ENCODE measurements at places on chromosomes 3 and 15. TPM values are rescaled to one million over a fixed set of nuclear protein-coding genes. Genes with fewer than 3 reads are reported as not detected.

The UPK1B gene
- 0.98 TPM for total RNA-seq

The KBTBD8 gene
- 3.1 TPM for total RNA-seq

The LEKR1 gene
- 0.20 TPM for total RNA-seq

The SOX14 gene
- not detected for total RNA-seq

The NPAP1 gene
- not detected for total RNA-seq

The ITGA11 gene
- total RNA-seq = 190 TPM

The TM6SF1 gene
- total RNA-seq = 0.83 TPM

The GATM gene
- total RNA-seq = 0.20 TPM

The SENP8 gene
- 1.9 TPM for total RNA-seq

The KATNBL1 gene
- 35.9 TPM for total RNA-seq

The NRROS gene
- 1.0 TPM for total RNA-seq

The MME gene
- 42.0 TPM for total RNA-seq

The CCDC39 gene
- total RNA-seq = not detected

The SLC9C1 gene
- 0.43 TPM for total RNA-seq

The FBXW12 gene
- total RNA-seq = not detected

The IGF2BP2 gene
- 39.6 TPM for total RNA-seq

The ROBO2 gene
- total RNA-seq = 0.43 TPM

The NR1I2 gene
- 0.20 TPM for total RNA-seq

The TRIM42 gene
- total RNA-seq = not detected

The SH2D7 gene
- total RNA-seq = not detected

The GOLGA6L6 gene
- not detected for total RNA-seq

The ESYT3 gene
- total RNA-seq = 0.07 TPM

The USF3 gene
- total RNA-seq = 10.2 TPM

The PPP1R14D gene
- not detected for total RNA-seq

The ATP13A3 gene
- 913 TPM for total RNA-seq

The SLC28A2 gene
- not detected for total RNA-seq

The ARL13B gene
- total RNA-seq = 9.5 TPM

The GPR27 gene
- total RNA-seq = 0.26 TPM

The MORC1 gene
- not detected for total RNA-seq

The SRP14 gene
- total RNA-seq = 187 TPM

The SMARCC1 gene
- 30.4 TPM for total RNA-seq

The THSD4 gene
- total RNA-seq = 120 TPM

The BSN gene
- total RNA-seq = 0.07 TPM

The FANCD2OS gene
- not detected for total RNA-seq

The RAF1 gene
- total RNA-seq = 97.4 TPM

The PRRT3 gene
- 4.7 TPM for total RNA-seq

The CERS3 gene
- not detected for total RNA-seq

The SLC15A2 gene
- total RNA-seq = 0.26 TPM

The PLCB2 gene
- total RNA-seq = 0.43 TPM

The DGKG gene
- 1.2 TPM for total RNA-seq

The ZMYND10 gene
- total RNA-seq = 0.91 TPM

Measured in smooth muscle cell of the pulmonary artery (primary cell).